ENCODE measurements at places on chromosomes 2 and 18.

DNA sequence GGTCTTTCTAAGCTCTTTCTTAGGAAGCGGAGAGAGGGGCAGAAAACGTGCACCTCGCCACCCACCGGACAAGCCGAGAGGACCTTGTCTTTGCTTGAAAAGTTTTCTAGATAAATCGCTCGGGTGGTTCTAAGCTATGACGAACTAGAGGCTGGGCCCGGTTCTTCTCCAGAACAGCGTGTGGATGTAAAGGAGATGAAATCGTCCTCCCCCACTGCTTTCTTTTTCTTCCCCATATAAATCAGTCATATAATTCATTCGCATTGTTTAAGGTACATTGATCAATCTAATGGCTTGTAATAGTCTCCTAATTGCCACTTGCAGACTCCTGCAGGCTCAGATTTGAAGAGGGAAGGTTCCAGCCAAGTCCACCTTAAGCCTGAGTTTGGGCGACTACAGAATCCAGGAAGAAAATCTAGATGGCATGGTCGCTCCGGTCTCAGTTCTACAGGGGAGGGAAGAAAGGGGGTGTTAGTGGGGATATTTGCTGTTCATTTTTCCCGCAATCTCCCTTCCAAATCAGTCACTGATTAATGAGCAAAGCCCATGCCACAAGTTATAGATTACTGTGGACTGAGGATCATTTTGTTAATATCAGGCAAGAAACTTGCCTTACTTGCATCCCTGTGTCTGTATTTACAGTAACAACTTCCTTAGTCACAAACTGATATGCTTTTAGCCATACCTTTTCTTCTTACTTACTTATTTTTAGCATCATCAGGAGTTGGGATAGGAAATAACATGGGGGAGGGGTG, 5.6 kb upstream of the SP9 start:
- DNase-seq: no peak

DNA sequence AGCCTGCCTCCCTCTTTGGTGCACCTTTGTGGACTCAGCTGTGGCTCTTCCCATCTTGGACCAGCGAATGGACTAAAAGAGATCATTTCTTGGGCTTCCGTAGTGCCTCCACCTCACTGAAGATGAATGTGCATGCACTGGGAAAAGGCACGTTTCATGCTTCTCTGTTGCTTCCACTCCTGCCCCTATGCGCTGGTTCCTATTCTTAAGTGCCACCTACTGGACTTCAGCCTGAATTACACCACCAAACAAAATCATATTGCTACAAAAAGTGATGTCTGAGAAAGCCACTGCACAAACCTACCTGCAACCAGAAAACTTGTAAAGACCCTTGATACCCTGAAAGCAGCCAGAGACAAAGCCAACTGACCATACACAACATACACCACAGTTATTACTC, 695.6 kb downstream of the TSN start:
- no peak for DNase-seq

DNA sequence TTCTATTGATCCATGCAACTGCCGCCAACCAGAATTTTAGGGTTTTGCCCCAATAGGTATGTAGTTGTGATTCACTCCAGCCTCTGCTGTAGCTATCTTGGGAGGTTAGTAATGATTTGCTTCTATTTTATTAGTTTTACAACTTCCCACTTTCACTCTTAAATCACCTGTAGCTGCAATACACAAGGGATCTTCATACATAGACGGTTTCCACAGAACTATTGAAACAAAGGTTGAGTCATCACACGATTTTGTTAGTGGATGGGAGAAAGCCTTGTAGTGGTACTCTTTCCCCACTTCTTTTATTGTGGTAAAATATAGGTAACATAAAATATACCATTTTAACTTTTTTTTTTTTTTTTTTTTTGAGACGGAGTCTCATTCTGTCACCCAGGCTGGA, 104.2 kb upstream of the SPRED2 start:
- no peak for DNase-seq

DNA sequence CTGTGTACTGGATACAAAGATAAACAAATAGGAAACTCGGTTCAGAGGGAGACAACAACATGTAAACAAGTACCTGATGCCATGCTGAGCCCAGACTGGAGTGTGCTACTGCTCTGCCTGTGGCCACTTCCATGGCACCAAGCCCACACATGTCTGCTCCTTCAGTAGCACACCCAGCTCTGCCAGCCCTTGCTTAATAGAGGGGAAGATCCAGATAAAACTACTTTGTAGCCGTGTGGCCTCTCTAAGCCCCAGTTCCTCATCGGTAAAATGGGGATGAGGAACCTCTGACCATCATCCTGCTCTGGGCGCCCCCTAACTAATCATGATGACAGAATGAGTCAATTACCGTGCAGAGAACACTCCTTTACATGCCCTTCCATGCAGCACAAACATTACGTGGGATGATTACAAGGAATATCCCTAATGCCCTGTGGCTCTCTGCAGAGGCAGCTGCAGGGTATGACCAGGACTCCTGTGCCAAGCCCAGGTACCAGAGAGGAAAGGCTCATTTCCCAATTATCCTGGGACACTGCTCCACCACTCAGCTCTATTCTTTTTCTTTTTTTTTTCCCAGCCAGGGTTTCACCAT, 34.9 kb downstream of the DNMT3A start:
- no peak for DNase-seq

DNA sequence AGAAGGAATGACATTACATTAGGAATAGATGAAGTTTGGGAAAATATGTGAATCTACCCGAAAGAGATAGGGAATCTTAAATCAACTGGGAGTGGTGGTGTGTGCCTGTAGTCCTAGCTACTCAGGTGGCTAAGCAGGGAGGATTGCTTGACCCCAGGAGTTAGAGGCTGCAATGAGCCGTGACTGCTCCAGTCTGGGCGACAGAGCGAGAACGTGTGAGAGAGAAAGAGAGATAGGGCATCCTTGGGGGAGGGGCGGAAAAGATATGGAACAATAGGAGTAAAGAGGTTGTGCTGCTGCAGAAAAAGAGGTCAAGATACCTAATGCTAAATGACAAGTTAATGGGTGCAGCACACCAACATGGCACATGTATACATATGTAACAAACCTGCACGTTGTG, 47.1 kb upstream of the ADAM23 start:
- no peak for DNase-seq

GRCh38 chr18:49345931-49346696, 114.3 kb downstream of the DYM start:
- no peak for DNase-seq

GRCh38 chr2:175597286-175597685, 404.8 kb downstream of the LNPK start:
- DNase-seq: no peak

GRCh38 chr2:47602996-47603395, 179.9 kb upstream of the MSH6 start:
- no peak for DNase-seq

- DNase-seq: no peak
These were observed 100.5 kb upstream of the ODC1 start for GRCh38 chr2:10548626-10549025.

DNA sequence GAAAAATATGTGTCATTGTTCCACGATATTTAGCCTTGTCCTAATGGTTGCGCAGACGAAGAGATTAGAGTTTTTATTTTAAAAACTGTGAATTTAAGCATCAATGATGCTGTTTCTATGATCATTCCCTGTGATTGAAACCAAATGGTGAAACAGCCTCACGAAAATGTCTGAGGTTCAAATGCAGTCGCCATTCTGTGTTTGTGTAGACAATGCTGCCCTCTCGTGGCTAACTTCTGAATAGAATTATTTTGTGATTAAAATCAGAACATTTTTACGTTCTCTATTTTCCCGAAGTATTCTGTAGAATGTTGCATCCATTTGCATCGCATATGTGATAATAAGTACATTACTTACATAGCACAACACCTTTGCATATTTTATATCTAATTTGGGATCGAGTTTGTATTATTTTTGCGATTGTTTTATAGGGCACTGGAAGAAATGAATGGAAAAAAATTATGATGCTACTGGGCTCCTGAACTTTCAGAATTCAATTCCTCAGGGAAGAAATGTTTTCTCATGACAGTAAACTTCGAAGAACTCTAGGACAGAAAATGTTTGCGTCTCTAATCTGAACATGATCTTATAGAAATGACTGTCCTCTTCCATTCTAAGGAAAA, 54.8 kb upstream of the CREB1 start:
- DNase-seq: peak; percentile 14

DNA sequence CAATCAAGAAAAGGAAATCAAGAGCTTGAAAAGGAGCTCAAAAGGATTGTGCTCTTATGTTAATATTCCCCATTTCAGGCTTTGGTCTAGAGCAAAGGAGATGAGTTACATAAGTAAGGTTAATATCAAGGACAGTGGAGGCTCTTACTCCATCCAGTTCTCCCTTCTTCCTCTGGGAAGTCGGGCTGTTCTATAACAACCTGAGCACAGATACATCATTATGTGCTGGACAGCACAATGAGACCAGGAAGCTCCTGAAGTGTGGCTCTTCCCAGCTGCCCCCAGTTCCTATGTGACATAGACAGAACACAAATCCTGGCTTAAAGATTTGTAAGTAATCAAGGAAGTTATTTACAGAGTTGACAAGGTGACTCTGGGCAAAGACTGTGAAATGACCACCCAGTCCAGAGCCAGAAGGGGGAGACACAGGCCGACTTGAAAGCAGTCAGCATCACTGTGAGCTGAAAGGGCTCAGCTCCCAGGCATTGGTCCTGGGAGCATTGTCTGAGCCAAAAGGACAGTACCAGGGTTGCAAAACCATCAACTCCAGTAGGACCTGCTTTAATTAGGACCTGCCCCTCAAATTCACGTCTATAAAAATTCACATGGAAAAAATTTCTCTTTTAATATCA, 917.6 kb upstream of the ACVR2A start:
- no peak for DNase-seq

DNA sequence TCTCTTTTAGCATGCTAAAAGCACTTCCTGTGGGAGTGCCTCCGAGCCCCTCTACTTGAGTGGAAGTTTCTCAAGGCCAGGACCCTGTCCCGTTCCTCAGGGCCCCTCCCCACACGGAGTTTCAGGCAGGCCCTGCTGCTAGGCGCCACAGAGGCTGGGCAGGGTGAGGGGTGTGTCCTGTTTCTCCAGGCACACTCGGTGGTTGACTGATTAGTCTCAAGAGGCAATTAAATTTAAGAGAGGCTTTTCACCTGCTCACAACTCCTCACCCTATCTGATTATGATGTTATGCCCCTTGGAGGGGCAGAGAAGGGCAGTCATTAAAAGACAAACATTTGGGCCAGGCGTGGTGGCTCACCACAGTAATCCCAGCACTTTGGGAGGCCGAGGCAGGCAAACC, 160.8 kb upstream of the HAAO start:
- DNase-seq: no peak

DNA sequence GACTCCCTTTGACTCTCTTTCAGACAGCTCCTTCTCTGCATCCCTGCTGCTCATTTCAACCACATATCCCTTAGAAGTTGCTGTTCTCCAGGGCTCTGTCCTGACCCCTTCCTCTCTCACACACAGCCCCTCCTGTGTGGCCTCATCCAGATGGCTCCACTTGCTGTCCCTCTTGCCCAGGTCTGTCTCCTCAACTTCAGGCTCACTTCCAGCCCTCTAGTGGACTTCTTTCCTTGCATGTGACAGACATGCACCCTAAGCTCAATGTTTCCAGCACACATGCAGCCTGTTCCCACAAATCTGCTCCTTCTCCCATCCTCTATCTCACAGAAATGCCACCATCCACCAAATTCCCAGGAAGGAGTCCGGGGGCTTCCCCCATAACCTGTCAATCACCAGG, 9.0 kb upstream of the MRPL19 start:
- no peak for DNase-seq

- DNase-seq: no peak
These were observed 98.8 kb upstream of the KLHL29 start for GRCh38 chr2:23286031-23286757.

GRCh38 chr2:52387937-52388590, 1356.1 kb upstream of the NRXN1 start:
- no peak for DNase-seq

DNA sequence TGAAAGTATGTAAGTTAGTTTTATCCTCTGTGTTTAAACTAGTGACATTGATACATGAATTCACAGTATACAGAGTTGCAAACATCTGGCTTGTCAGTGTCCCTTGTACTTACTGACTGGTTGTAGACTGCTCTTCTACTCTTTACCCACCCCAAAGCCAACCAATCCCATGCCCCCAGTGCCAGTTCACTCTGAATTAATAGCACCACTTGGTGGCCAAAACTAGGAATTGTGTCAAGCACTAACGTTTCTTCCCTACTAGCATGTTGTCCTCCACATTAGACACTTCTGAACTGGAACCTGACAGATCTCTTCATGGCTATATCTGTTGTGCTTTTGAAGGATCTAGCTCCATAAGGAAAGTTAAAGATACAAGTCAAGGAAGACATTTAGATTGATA, 27.2 kb upstream of the OTX1 start:
- no peak for DNase-seq

- no peak for DNase-seq
These were observed 114.6 kb upstream of the KCTD1 start for GRCh38 chr18:26662996-26663395.

DNA sequence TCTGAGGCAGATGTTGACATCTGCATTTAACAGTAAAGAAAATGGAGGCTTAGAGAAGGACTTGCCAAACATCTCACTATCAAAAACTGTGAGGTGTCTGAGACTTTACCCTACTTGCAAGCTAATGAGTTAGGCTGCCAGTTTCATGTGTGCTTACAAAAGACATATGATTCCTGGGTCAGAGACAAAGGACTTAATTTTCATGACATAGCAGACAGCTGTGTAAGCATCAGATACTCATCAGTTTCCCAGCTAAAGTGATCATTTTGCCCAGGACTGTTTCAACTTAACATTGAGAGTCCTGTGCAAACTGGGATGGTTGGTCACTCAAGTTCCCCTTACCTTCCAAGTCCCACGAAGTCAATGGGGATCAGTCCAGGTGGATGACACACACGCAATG, 18.9 kb upstream of the DAPL1 start:
- DNase-seq: no peak

DNA sequence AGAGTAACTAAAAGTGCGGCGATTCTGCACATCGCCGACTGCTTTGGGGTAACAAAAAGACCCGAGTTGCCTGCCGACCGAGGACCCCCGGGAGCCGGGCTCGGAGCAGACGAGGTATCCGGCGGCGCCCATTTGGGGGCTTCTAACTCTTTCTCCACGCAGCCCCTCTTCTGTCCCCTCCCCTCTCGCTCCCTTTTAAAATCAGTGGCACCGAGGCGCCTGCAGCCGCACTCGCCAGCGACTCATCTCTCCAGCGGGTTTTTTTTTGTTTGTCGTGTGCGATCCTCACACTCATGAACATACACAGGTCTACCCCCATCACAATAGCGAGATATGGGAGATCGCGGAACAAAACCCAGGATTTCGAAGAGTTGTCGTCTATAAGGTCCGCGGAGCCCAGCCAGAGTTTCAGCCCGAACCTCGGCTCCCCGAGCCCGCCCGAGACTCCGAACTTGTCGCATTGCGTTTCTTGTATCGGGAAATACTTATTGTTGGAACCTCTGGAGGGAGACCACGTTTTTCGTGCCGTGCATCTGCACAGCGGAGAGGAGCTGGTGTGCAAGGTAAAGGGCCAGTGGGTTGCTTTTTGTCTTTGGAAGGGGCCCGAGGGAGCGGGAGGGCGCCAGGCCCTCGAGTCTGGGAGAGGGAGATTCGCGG, 1.4 kb downstream of the TRIB2 start:
- DNase-seq: no peak

Data from stimulated activated CD8-positive, alpha-beta memory T cell treated with anti-CD3 and anti-CD28 coated beads, Interleukin-4, amount 100 ng/mL, for 4 hours (primary cell).